ENCODE measurements at places on chromosomes 7 and 10.

- DNase-seq, result no peak
Measured at GRCh38 chr7:74307738-74308505, 18.7 kb downstream of the CLIP2 start.

GRCh38 chr10:22992621-22993020, 64.8 kb downstream of the ARMC3 start:
- no peak for DNase-seq

DNA sequence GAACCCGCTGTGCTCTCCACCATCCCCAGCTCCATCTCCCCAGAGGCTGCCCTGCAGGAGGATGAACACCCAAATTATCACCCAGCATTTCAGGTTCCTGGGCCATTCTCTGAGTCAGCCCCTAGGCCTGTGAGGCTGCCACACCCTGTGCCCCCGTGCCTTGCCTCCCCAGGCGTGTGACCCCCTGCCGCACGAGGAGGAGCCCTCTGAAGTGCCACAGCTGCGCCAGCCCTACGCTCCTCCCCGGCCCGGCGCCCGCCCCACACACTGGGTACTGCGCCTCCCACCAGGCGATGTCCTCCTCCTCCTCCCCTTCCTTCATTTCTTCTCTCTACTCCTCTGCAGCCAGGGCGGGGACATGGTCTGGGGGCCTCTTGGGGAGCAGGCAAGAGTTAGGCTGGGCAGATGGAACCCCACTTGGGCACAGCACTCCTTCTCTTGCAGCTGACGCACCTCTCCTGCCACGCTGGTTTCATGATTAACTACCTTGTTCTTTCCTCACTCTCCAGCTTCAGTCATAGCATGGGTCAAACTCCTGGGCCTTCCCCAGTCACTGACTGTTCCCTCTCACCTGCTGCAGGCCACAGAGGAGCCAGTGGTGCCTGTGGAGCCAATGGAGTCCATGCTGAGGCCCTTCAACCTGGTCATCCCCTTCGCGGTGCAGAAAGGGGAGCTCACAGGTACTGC, 12.7 kb upstream of the ATP6V1F start:
- DNase-seq, result no peak

GRCh38 chr7:2737771-2738540, 50.0 kb downstream of the AMZ1 start:
- DNase-seq, result no peak

DNA sequence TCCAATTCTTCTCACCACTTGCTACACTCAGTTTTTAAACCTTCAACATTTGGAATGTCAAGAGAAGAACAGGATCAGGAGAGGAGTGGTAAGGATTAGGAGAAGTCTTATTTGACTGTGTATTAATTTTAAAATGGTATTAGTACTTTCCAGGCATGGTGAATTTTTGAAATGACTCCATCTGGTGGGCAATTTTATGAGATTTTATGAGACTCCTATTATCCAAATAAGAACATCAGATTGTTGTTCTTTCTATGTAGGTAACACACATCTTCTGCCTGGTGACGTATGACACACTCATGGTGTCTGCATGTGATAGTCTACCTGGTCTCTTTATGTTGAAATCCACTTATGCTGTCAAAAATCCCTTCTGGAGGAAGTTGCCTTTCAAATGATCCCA, 51.0 kb downstream of the SLC13A1 start:
- no peak for DNase-seq

GRCh38 chr10:81984428-81984827, 109.4 kb downstream of the NRG3 start:
- DNase-seq, result no peak
